H1 (cell line): ENCODE measurements at places on chromosomes 13 and 19. TPM values are rescaled to one million over a fixed set of nuclear protein-coding genes. Genes with fewer than 3 reads are reported as not detected.

- no peak for DNase-seq
Measured at GRCh38 chr19:19584356-19584755, 34.1 kb downstream of the PBX4 start.

DNA sequence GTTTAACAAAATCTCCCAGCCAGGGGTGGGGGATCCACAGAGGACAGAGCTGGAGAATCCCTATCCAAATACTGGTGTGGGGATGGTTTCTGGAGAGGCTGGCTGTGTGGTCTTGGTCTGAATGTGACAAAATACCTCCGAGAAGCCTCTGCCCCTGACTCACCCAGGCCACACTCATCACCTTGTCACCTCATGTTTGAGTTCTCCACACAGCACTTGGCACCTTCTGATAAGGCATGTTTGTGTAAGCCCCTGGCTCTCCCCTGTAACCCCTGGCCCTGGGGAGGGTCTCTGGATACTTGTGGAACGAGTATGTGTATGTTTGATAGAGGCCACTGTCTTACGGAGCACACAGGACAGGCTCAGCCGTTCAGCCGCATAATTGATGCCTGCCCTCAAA lies 14.7 kb downstream of the TECR start:
- DNase-seq: no peak

- DNase-seq: no peak
Measured at GRCh38 chr13:92224052-92224821, 825.8 kb downstream of the GPC5 start.

DNA sequence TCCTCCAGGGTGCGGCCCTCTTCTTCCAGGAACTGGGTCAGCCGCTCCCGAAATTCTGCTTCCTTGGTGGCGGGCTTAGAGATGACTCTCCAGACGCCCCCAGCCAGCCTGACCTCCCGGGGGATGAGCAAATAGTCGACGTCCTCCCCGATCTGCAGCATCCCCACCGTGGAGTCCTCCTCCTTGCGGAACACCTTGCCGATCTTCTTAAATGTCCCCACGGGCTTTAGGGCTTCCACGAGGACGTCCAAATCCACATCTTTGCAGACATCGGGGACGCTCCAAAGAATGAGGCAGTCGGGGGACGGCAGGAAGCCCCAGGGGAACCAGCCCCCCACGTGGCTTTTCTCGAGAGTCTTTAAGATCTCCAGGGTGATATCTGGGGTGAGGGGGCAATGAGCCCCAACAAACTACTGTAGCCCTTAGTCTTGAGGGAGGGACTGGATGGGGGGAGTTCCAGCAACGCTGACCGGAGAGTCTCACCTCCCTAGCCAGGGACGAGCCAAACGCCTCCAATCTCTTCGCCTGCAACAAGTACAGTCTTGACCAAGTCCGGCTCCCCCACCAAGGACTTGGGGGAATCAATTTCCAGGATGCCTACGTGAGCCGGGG lies 608 bp downstream of the CCDC8 start:
- DNase-seq: no peak

DNA sequence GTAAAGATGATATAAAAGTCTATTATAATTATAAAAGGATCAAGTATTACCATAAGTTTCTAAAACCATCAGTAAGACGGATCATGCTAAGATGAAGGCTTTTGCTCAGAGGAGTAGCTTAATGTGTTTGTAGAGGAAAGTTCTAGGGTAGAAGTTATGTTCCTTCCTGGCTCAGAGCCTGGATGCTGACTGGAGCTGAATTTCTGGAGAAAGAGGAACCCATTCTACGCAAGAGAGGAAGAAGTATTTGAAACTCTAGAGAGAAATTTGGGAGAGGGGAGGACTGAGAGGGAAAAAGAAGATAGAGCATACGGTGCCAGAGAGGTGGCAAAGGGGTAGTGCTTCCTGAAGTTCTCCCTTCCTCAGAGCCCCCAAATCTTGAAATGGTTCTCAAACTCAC lies 51.4 kb upstream of the SGCG start:
- DNase-seq: no peak

- no peak for DNase-seq
Measured at GRCh38 chr13:77810430-77810829, 108.2 kb downstream of the EDNRB start.

DNA sequence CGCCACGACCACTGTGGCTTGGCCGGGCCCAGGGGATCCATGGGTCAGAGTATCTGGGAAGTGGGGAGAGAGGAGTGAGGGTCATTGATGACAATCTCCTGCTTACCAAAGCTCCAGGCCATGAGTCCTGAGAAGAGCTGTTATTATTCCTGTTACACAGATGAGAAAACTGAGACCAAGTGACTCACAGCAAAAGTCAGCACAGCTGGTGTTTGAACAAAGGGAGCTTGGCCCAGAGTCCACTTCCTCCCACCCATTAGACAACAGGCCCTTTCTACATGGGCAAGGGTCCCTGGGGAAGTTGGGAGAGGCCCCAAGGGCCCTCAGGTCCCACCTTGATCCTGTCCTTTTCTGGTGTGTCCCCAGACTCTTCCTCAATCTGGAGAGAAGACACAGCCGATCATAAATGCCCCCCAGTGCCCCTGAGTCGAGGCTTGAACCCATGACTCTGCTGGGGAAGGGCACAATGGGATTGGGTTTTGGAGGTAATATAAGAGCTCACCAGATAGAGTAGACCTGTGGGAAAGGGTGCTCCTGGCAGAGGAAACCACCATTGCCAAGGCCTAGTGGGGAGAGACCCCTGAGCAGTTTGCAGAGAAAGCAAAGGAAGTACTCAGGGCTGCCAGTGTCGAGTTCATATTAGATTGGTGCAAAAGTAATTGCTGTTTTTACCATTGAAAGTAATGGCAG lies 6.8 kb downstream of the FUT6 start:
- no peak for DNase-seq

GRCh38 chr13:113002206-113002912 lies 33.3 kb downstream of the MCF2L start:
- DNase-seq: peak; percentile 84

GRCh38 chr13:84294576-84294975 lies 412.3 kb upstream of the SLITRK1 start:
- no peak for DNase-seq

- DNase-seq: no peak
Measured at GRCh38 chr13:35630551-35631275, 154.2 kb upstream of the MAB21L1 start.

DNA sequence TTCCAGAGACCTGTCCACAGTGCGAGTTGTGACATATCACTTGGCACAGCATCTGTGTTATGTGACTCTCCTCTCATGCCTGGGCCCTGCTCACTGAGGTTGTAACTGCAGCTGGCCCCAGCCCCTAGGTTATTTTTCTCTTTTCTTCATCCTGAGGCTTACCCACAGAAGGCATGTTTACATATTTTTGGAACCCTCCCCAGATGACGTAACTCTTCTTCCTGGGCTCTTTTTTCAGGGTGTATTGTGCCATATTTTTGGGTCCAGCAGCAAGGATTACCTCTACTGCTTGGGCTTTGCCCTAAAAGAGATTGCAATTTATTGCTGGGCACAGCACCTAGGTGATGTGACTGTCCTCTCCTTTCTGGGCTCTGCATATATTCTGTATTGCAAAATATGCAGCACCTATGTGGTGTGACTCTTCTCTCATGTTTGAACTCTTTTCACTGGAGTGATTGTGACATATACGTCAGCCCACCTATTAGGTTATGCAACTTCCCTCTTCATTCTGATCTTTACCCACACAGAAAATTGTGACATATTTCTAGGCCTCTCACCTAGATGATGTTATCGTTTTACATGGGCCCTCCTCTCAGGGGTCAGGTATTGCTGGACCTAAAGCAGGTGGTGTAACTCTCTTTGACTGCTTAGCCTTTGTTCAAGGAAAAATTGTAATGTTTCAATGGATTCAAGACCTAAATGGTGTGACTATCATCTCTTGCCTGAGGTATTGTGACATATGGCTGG lies 64.5 kb upstream of the ZNF724 start:
- no peak for DNase-seq

- DNase-seq: no peak
Measured at GRCh38 chr19:10762656-10763055, 44.8 kb downstream of the DNM2 start.

- peak; percentile 63 for DNase-seq
Measured at GRCh38 chr19:2171349-2172145, 7.8 kb downstream of the DOT1L start.

GRCh38 chr19:38389101-38389925 lies 816 bp downstream of the SPRED3 start:
- peak; percentile 54 for DNase-seq

DNA sequence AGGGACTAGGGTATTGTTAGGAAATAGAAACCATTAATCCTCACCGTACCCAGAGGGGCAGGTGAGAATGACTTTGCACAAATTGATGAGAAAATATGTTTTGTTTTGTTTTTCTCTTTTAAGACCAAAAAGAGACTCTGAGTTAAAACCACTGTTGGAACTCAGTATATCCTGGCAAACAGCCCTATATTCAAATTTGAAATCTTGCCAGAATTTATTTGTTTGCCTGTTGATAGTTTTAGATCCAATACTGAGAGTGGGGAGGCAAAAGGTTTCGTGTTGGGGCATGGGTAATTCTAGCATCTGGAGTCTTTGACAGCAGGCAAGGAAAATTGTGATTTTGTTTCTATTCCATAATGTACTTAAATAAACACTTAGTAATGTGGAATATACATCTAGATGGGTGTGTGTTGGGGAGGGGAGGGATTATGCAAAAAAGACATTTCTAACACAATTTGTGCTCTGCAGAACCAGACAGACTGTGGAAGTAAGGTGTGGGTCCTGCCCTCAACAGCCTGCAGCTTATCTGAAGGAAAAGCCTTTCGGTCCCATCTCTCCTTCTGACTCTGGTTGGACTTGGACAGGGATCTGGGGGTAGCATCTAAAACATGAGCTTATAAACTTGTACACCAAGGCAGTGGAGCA lies 190.7 kb downstream of the OXGR1 start:
- no peak for DNase-seq

GRCh38 chr19:37719927-37720265 lies 335 bp upstream of the ZNF607 start:
- no peak for DNase-seq

DNA sequence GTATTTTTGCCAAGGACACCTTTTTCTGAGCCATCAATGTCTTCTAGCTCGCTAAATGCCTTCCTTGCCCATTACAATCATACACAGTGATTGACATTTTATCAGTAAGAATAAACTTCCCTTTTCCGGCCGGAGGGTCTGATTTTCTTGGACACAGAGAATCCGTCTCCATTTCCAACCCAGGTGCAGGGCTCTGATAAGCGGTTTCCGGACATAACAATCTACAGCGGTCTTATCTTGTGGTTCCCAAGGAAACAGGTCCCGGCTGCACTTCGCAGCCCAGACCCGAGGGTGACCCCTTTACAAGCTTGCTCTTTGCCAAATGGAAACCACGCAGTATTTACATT lies 5.1 kb upstream of the ZNF77 start:
- no peak for DNase-seq

- DNase-seq: no peak
Measured at GRCh38 chr13:85638815-85639393, 160.3 kb downstream of the SLITRK6 start.

GRCh38 chr19:45876411-45877197 lies 9.3 kb downstream of the IRF2BP1 start:
- no peak for DNase-seq

DNA sequence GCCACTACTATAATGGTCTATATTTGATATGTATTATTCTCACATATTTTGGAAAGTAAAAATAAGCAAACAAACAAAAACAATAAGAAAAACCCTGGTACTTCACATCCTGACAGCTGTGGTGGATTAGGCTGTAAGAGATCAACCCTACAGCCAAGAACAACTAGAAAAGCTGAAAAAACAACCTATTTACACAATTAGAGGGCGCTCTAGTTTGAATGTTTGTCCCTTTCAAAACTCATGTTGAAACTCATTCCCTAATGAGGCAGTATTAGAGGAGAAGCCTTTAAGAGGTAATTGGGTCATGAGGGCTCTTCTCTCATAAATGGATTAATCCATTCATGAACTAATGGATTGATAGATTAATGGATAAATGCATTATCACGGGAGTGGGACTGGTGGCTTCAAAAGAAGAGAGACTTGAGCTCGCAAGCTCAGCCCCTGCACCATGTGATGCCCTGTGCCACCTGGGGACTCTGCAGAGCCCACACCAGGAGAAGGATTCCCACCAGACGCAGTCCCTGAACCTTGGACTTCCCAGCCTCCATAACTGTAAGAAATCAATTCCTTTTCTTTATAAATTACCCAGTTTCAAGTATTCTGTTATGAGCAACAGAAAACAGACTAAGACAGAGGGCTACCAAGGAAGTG lies 733.9 kb upstream of the ARGLU1 start:
- no peak for DNase-seq

GRCh38 chr13:23999424-23999823 lies 102.1 kb upstream of the C1QTNF9B start:
- no peak for DNase-seq

GRCh38 chr19:42606660-42607351 lies 12.1 kb upstream of the CEACAM8 start:
- DNase-seq: peak; percentile 88

DNA sequence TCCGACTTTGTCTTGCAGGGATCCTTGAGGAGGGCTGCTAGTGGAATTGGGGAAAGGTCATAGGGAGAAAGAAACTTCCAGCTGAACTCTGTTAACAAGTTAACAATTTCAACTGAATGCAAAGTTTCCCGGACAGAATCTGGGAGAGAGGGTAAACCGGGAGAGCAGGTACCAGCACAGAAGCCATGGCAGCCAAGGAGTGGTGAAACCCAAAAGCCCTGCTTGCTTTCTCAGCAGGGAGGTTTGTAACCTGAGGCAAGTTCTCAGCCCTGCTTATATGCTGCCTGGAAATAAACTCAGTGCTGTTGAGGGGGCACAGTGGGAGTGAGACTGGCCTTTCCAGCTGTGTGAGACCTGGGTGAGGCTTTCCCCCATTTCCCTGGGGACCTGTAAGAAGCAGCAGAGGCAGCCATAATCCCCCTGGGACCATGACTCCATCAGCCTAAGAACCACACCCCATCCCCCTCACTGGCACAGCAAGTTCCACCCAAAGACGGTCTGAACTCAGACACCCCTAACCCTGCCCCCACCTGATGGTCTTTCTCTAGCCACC lies 84.0 kb downstream of the SUCLA2 start:
- DNase-seq: no peak

GRCh38 chr13:42735010-42735409 lies 46.4 kb upstream of the FAM216B start:
- no peak for DNase-seq

GRCh38 chr19:19256072-19256969 lies 16.8 kb downstream of the TM6SF2 start:
- no peak for DNase-seq

DNA sequence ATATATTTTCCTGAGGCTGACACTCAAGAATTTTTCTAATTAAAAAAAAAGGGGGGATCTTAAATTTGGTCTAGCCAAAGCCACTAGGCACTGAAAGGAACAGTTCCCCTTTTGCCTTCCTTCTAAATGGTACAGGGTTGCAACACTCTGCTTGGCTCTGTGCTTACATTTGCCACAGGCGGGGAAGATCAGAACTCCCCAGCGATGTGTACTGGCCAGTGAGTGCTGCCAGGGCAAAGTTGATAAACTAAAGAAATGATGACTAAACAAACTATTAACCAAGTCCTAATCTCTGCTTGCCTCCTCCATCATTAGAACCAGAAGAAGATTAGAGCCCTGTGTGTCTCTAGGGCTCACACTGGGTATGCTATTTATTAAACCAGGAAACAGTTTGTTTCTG lies 75.3 kb upstream of the SCEL start:
- no peak for DNase-seq

Gene ZNF30
- 4.7 TPM in 2 replicates for total RNA-seq

Gene PRKCG
- total RNA-seq: 10.6 and 12.4 TPM in 2 replicates

Gene C19orf33
- total RNA-seq: 4.4 and 6.0 TPM in 2 replicates

Gene C1QTNF9
- not detected in 2 replicates for total RNA-seq

Gene IGFL3
- not detected in 2 replicates for total RNA-seq

Gene CCNE1
- 41.2 and 43.2 TPM in 2 replicates for total RNA-seq

Gene HSH2D
- total RNA-seq: 0.67 and 0.75 TPM in 2 replicates

Gene GIPC3
- 0.96 and 1.2 TPM in 2 replicates for total RNA-seq

Gene NUFIP1
- 16.6 and 17.0 TPM in 2 replicates for total RNA-seq

Gene COX6B1
- total RNA-seq: 436 and 437 TPM in 2 replicates

Gene CATSPERD
- not detected in 2 replicates for total RNA-seq
